ENCODE measurements at places on chromosomes 6 and 20. TPM values are rescaled to one million over a fixed set of nuclear protein-coding genes. Genes with fewer than 3 reads are reported as not detected.

Gene SLC26A8
- total RNA-seq, result not detected

Gene FKBP1A
- total RNA-seq, result 149 TPM

- DNase-seq, result no peak
Observed at GRCh38 chr6:107666084-107666980, 157.8 kb downstream of the SCML4 start.

Gene CLDN20
- not detected for total RNA-seq

DNA sequence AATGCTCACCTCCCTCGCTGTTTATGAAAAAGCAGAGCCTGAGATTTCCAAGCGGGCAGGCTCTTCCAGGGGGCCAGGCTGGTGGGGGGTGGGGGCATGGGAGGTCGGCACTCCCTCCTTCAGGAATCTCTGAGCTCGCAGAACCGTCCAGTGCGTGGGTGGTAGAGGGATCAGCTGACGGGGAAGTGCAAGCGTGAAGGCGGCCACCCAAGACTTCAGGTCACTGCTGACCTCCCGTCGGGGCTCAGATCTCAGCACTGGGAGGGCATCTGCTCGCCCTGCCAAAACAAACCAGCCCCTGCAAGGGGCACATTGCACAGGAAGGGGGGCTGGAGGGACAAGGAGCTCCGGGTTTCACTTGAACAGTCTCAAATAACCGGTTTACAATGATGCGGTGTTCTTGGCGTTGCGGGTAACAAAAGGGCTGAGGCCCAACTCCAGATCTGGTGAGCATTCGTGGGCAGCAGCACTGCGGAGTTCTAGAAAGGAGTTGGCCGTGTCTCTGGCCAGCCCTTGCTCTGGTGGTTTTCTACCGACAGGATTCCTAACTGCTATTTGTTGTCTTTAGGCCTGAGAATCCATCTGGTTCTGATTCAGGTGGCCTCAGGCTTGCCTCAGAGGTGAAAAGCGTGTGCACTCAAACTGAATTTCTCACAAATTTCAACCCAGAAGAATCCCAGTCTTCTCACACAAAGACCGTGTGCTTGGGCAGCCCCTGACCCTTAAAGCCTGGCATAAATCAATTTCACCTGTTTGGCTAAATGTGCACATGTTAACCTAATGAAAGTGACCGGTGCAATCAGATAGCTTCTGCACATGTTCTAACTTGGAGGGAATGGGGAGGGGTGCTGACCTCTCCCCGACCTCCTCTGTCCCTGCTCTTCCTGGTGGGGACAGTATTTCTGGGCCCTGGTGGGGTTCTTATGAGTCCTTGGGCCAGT lies 191.6 kb downstream of the MYLK4 start:
- DNase-seq, result no peak

DNA sequence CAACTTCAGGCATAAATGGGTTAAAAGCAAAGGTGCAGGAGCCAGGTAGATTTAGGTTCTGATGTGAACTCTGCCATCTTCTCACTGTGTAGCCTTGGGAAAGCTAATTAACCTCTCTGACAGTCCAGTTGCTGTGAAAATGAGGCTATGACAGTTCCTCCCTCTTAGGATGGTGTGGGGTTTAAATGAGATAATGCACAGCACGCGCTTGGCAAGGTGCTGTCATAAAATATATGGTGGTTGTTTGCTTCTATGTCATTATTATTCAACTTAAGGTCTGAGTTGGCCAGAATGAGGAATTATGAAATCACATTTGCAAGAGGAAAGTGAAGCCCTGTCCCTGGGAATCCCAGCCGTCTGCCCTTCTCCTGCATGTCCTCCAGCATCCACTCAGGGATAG lies 15.5 kb upstream of the BCAS1 start:
- DNase-seq, result no peak

DNA sequence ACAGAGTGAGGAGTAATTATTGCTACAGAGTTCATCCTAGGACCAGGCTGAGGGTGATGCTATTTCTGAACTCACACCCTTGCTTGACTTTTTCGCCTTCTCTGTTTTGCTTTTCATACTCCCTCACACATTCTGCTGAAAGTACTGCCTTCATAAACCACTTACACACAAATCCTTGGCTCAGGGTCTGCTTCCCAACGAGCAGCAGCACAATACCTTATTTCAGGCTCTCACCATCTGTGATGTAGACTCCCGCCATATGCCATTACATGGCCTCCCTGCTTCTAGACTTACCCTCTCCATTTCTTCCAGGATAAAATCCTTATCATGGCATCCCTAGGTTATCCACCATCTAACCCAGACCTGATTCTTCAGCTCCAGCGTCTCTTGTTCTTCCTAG lies 321.3 kb upstream of the SPTLC3 start:
- no peak for DNase-seq

Gene MAS1
- total RNA-seq, result not detected

GRCh38 chr6:121794630-121795029 lies 359.2 kb downstream of the GJA1 start:
- peak; percentile 90 for DNase-seq

Gene ABCF1
- 45.7 TPM for total RNA-seq

DNA sequence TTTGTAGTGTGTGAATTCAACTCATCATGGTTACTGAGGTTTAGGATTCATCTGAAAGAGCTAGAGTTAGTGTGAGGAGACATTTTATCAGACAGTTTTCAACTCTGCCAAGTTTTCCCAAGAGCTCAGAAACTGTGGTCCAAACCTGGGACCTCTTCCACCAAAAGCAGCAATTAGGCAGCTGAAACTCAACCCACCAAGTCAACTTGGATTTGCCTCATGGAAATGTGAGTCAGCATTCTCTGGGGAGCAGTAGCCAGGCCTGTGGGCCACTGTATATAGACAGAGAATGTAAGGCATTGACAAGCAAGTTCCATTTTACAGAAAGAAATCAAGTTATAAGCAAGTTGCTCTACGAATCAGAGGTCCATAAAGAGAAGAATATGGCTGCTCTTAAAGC lies 178.8 kb upstream of the HDDC2 start:
- no peak for DNase-seq

Data from A172 (cell line).